Stimulated activated CD8-positive, alpha-beta memory T cell treated with anti-CD3 and anti-CD28 coated beads, Interleukin-4, amount 100 ng/mL, for 1 hour (primary cell): ENCODE measurements at places on chromosomes 6 and 20.

- DNase-seq = no peak
Observed at GRCh38 chr20:12049125-12049524, 131.4 kb downstream of the BTBD3 start.

DNA sequence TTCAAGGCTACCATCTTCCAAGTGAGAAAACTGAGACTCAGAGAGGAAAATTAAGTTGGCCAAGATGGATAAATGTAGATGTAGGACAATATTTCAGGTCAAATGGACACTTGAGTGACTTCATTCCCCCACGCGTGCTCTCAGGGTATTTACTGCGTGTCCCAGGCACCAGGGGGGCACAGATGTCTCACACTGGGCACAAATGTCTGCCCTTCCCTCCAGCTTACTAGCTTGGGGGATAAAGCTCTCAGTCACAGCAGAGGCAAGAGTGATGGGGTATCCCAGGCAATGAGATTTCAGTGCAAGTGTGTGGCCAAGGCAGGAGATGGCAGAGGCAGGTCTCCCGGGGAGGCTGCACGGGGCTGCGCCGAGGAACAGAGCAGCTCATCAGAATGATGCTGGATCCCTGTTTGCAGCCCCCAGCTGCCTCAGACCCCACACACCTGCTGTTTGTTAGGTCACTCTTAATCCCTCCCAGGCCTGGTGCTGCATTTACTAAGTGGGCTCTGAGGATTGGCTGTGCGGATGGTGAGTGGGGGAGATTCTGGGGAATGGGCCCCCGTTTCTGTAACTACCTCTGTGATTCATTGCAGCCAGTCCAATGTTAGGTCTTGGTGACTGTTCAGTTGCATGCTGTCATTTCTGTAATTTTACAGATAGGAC, 44.1 kb downstream of the PTK7 start:
- DNase-seq = no peak

- no peak for DNase-seq
Observed at GRCh38 chr20:8401556-8401955, 269.5 kb downstream of the PLCB1 start.

DNA sequence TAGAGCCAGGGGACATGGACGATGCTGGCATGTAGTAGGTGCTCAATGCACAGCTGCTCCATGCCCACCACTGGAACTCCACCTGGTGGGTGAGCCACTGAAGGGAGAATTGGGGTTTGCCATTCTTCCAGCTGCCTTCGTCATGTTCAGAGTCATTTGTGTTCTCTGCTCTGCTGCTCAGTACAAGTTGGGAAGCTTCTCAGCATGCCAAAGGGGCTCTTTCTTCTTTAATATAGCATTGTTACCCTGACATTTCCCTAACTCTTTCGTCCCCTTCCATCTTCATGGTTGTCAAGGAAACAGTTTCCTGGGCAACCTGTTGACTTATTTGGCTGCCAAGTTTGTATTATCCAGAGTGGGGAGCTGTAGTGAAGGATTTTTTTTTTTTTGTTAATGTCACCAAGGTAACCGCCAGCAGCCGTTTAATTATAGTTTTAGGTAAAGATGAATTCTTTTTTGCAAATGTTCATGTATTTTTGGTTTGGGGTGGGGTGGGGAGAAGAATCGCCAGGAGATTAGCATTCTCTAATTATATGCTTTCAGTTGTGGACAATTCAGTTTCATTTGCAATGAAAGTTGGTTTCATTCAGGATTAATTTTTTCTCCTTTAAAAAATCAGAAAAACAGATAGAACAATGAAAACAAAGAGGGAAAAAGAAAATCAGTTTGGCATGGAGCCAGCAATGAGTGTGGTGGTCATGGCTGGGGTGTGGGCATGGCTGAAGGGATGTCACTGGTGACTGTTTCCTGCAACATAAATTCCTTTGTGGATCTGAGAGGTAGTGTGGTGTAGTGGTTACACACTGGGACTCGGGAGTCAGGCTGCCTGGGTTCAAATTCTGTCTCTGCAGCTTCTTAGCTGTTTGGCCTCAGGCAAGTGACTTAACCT, 73.0 kb upstream of the KCNG1 start:
- DNase-seq = no peak

GRCh38 chr6:36639171-36639808, 39.2 kb upstream of the CDKN1A start:
- no peak for DNase-seq

- no peak for DNase-seq
Observed at GRCh38 chr6:27873021-27873940, 38.9 kb downstream of the OR2B2 start.

- no peak for DNase-seq
Observed at GRCh38 chr20:40848096-40848495, 159.1 kb upstream of the MAFB start.

- no peak for DNase-seq
Observed at GRCh38 chr6:47859175-47859574, 77.3 kb downstream of the OPN5 start.

GRCh38 chr6:1724616-1725015, 114.9 kb downstream of the FOXC1 start:
- DNase-seq = no peak
